ENCODE measurements at places on chromosomes 2 and 18.

- no peak for DNase-seq
Measured at GRCh38 chr2:239167011-239167673, 233.7 kb downstream of the HDAC4 start.

GRCh38 chr2:112541315-112542122 is 746 bp upstream of the POLR1B start:
- peak; percentile 54 for DNase-seq

DNA sequence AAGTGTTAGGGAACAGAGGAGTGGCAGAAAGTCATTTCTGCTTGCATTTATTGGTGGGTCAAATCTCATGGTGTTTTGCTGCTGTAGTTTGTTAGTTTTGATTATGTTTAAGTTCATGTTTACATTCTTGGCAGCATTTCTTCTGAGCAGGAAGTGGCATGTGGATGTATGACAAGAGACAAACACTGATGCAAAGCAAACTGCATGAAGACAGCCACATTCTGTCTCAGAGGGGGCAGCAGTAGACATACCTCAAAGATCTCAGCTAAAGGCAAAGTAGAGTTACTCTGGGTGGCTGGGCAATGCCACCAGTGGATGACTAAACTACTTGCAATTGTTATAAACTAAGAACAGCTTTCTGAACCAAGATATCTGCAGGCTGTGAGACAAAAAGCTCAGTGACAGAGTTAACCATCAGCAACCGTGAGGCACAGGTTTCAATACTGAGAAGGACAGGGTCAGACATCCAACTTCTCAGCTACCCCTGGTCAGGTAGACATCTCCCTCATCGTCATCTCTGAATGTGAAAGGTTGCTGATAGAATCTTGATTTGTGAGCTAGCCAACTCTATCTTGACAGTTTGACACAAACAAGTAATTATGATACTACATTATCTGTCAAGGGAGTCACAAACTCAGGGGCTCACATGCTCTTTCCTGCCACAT is 16.4 kb downstream of the GALNT3 start:
- DNase-seq: no peak

DNA sequence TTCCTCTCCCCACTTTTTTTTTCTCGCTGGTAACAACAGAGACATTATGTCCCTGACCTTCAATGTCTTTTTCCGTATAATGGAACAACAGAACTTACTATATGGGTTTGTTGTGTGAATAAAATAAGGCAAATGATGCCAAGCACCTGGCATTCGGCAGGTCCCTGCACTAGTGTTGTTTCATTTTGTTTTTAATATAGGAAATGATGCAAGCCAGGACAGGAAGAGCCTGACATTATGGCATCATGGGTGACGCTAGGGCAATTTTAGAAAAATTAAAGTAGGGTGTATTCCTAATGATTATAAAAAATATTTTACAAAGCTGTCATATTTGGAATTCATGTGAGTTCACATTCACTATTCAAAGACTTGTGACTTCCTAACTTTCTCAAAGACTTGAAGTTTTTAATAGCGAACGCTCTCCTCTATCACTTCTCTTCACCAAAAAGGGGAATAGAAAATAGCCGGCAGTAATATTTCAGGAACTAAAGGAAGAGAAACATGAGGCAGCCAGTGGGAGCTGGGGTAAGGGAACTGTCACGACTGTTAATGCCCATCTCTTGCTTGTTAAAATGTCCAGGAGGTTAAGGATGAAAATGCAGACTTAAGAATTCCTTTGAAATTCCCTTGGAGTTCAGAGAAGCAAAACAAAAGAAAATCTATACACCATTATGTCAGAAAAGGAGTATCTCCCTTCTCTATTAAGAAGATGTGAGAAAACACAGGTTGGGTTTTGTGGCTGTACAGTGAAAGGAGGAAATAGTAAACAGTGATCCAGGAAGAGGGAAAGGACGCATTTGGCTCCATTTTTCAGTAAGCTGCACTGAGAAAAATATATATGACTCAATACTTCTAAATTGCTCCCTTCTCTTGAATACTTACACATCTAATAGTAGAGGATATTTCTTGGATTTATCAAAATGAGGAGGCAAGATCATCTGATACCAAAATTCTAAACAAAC is 60.2 kb downstream of the DPP4 start:
- no peak for DNase-seq

DNA sequence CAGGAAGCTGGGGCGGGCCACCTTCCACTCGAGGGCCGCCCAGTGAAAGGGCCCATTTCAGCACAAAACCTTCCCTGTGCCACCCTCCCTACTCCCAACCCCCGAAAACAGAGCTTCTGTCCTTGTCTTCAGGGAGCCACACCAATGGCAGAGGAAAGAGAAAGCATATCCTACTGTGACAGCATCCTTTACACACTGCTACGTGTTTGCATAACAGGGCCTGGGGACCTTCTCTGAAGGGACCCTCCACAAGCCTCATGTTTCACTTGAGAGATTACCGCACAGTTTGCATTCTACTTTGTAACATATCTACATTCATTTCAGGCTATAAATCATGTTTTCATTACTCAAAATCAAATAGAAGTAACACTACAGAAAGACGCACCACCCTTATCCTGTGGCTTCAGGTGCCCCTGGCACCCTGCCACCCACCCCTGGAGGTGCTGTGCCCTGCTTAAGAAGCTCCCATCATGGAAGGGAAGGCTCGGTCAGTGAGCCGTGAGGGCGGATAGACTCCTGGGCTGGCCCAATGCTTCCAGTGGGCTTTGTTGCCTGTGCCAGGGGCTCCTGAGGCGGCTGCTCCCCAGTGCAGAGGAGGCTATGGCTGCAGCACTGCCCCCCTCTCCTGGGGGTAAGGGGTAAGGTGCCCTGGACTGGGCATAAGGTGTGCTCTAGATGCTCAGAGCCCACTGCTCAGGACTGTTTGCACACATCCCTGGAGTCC is 52.0 kb downstream of the EIPR1 start:
- DNase-seq: no peak

DNA sequence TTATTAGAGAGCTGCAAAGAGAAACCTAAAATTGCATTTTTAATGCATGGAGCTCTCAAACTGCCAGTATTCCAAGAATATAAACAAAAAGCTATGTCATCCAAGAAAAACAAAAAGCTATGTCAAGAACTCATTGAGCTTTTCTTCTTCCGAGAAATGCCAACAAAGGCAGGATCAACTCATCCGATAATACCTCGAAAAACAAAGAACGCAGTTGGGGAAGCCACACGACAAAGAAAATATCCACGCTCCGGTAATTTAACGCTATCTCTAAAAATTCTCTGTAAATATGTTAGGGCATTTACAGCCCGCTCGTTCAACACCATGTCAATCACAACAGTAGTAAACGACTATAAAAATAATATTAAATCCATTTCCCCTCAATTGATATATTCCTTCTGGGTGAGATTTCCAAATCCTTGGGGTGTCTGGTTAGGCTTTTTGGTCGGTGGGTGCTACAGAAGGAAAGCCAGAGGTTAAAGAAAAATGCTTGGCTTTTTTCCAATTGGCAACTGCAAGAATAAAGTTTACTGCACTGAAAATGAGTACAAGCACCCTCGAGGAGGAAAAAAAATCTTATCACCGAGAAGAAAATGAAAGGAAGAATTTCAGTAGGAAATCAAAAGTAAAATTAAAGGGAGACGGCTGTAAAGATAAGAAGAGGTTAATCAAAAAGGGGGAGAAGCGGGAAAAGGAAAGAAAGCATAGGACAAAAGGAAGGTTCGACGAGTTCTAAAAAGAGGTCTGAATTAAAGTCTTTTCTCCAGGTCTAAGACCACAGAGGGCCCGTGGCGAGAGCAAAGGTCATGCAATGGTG is 856 bp downstream of the TIA1 start:
- DNase-seq: no peak

GRCh38 chr2:148926981-148927401 is 52.0 kb downstream of the KIF5C start:
- no peak for DNase-seq

Data from T-cell (primary cell).